Right lung (tissue), 10 donors: ENCODE measurements at places on chromosomes 11 and 22.

- no peak for DNase-seq
Measured at GRCh38 chr22:25366876-25367466, 147.5 kb downstream of the CRYBB2 start.

- DNase-seq: no peak
Measured at GRCh38 chr22:19412923-19413322, 18.6 kb downstream of the HIRA start.

- no peak for DNase-seq
Measured at GRCh38 chr11:6693342-6694228, 10.4 kb upstream of the MRPL17 start.

DNA sequence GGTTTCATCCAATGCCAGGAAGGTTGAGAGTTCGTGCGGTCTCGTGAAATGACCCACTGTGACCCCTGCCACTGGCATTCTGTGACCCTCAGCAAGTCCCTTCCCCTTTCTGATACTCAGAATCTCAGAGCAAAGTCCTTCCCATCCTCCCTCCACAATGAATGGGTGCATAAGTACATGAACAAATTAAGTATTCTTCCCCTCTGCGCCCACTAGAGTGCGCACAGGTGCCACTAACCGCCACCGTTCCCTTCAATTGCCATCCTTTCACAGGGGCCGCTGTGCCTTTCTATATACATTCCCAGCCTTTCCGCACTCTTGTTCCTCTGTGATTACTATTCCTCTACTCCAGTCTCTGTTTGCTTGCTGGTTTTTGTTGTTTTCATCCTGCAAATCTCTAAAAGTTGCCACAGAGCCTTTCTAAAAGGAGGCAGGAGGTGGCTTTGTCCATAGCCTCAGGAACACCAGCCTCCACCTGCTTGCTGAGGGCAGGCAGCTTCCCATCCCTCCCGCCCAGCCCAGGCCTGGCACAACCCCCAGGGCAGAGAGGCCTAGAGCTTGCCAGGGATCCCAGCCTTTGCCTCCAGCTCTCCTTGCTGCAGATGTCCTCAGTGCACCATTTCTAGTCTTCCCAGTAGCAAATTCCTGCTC, 6.7 kb upstream of the AP1B1 start:
- DNase-seq: peak; percentile 57

DNA sequence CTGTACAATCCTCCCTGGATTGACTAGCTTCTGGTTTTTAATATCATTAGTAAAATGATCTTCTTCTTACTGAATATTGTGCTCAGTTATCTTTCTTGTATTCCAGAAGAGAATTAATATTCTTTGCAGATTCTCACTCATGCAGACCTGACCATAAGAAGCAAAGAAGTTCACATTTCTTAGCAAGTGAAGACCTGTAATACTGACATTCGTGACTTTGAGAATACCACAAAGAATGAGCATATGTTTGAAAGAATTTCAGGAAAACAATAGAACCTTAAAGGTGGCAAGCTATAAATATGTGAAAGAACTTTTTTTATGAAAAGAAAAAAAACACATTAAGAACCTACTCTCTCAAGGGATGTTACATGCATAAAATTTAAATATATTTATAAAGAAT, 371.6 kb downstream of the JRKL start:
- no peak for DNase-seq

DNA sequence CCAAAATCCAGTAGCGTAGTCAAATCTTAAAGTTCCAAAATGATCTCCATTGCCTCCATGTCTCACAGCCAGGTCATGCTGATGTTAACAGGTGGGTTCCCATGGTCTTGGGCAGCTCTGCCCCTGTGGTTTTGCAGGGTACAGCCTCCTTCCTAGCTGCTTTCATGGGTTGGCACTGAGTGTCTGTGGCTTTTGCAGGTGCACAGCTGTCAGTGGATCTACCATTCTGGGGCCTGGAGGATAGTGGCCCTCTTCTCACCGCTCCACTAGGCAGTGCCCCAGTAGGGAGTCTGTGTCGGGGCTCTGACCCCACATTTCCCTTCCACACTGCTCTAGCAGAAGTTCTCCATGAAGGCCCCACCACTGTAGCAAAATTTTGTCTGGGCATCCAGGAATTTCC, 132.8 kb downstream of the KCNC1 start:
- DNase-seq: no peak

- peak; percentile 14 for DNase-seq
Measured at GRCh38 chr22:39994566-39995392, at the start of gene FAM83F. Gene FAM83F (plus strand): TSS chr22:39994954. CDS start chr22:39995043, 89 bp downstream.
